Activated T-helper 17 cell treated with anti-CD3 and anti-CD28 coated beads, Interleukin-2, amount 50 U/mL, for 72 hours (primary cell): ENCODE measurements at places on chromosomes 2 and 18. TPM values are rescaled to one million over a fixed set of nuclear protein-coding genes. Genes with fewer than 3 reads are reported as not detected.

DNA sequence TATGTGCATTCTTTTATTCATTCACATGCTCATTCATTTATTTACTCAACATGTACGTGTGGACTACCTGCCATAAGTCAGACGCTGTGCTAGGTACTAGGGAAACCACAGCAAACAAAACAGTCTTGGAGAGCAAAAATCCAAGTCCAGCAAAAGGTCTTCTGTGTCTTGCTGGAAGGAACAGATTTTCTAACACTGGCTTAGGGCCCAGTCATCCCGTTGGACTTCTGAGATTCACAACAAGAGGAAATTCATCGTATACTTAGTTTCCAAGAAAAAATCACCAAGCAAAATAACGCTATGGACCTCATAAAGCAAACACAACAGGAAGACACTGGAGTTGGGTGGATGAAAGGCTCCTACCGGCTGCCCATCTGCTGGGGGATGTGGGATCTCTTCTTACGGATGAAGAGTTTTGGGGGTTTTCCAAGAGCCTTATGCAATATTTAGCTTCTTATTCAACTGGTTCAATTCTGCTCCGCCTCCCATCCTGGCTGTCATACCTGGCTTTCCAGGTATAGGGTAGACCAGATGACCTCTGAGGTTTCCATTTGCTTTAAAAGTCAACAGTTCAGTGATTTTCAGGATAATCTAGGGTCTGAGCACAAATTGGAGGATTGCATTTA, 262.7 kb downstream of the HAUS1 start:
- no peak for ATAC-seq

GRCh38 chr2:30989746-30990145, 148.5 kb downstream of the GALNT14 start:
- no peak for ATAC-seq

DNA sequence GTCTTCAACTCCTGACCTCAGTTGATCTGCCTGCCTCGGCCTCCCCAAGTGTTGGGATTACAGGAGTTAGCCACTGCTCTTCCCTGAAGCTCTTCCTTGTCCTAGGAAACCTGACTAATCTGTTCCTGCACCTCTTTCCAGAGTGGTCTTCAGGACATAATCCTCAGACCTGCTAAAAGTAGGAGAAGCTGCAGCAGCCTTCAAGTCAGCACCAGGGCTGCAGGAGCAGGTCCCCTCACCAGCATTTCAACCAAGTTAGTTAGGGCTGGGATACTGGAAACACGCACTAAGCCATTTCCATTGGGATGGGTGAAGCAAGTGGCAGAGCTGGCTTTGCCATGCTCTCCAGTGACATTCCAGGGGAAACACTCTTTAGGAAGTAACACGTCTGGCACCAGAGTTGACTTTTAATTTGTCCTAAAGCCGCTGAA, 9.9 kb downstream of the NCL start:
- ATAC-seq: no peak

- ATAC-seq: no peak
These were observed 30.6 kb downstream of the SCN3A start for GRCh38 chr2:165173215-165173614.

DNA sequence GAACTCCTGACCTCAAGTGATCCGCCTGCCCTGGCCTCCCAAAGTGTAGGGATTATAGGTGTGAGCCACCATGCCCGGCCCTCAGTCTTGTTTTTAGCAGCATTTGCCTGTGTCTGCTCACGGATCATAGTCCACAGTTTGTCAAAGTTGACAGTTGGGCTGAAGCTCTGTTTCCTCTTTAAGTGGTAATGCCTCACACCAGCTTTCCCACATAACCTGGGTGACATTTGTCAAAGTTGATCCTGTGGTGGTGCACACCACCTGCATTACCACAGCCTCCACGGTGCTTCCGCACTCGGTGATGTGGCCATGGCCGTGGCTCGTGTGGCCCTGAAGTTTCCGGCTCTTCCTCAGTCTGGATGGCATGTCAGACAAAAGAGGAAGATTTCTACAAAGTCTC, 27.1 kb downstream of the RAB31 start:
- no peak for ATAC-seq

DNA sequence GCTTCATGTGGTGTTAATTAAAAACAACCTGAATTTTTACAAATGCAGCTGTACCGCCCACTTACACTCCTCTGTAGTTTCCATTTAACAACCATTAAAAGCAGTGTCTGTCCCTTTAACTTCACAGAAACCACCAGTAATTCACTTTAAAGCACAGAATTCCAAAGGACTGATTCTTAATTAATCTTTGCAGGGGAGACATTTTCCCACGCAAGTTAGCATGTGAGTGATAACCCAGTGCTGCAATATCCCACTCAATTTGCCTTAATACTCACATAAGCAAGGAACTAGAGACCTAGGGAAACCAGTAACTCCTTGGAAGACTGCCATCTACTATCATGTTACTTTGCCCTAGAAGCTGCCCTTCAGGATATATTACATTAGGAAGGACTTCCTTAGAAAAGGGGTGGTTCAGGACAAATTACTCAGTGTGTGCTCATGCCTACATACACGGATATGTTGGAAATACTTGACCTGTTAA, 102.3 kb downstream of the OSR1 start:
- ATAC-seq: no peak

DNA sequence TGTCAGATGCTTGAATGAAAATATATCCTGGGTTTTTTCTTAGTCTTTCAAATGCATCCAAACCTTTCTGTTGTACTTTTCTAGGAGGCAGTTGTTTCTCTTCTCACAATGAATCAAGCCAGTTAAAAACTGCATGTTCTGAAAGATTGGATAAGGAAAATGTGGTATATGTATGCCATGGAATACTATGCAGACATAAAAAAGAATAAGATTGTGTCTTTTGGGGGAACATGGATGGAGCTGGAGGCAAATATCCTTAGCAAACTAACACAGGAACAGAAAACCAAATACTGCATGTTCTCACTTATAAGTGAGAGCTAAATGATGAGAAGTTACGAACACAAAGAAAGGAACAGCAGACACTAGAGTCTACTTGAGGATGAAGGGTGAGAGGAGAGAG, 51.7 kb upstream of the MAPK4 start:
- ATAC-seq: no peak

- ATAC-seq: no peak
These were observed 45.0 kb downstream of the METTL4 start for GRCh38 chr18:2526329-2526728.

C1GALT1C1L gene
- total RNA-seq: not detected

GPR17 gene
- total RNA-seq: not detected

REG1B gene
- total RNA-seq: not detected
